ENCODE measurements at places on chromosomes 5 and 9. TPM values are rescaled to one million over a fixed set of nuclear protein-coding genes. Genes with fewer than 3 reads are reported as not detected.
A peak's percentile ranks its signal among the peaks of the same experiment; 100 is the strongest.

NR6A1 gene
- 43.0 TPM for total RNA-seq

RASEF gene
- 73.6 TPM for total RNA-seq

ACOT12 gene
- total RNA-seq = not detected

PRR7 gene
- 1.9 TPM for total RNA-seq

ANXA2R gene
- 3.9 TPM for total RNA-seq

- DNase-seq = no peak
Measured at GRCh38 chr5:163105456-163105855, 331.9 kb upstream of the CCNG1 start.

DNA sequence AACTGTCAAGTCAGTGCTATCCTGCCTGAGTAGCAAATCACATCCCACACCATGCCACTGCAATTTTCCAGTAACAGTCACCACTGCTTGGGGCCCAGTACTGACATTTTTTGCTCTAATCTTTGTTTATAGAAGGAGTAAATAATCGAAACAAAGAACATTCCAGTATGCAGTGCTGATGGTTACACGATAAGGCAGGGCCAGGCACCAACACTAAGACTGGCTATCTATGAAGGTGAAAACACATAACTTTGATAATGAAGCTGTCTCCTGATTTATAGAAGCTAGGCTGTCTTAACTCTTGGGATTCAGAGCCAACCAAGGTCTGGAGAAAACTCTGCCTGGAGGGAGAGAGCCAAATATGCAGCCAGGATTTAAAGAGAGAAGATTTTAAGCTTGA is 365.3 kb downstream of the BNC2 start:
- DNase-seq = no peak

GRCh38 chr9:3955305-3955687 is 344.6 kb downstream of the GLIS3 start:
- no peak for DNase-seq

GRCh38 chr5:68961762-68962161 is 132.1 kb upstream of the SLC30A5 start:
- peak; percentile 51 for DNase-seq

- DNase-seq = no peak
Measured at GRCh38 chr9:97933297-97933998, 4.5 kb downstream of the HEMGN start.

GRCh38 chr5:75660678-75661465 is 49.6 kb downstream of the ANKDD1B start:
- DNase-seq = no peak

Data from Peyer's patch (tissue), 4 donors.